ENCODE measurements at places on chromosomes 2 and 18.
A peak's percentile ranks its signal among the peaks of the same experiment; 100 is the strongest.

GRCh38 chr2:229578052-229578846, 136.1 kb downstream of the DNER start:
- no peak for DNase-seq

GRCh38 chr2:190583507-190584337, 49.2 kb upstream of the NEMP2 start:
- DNase-seq: no peak

DNA sequence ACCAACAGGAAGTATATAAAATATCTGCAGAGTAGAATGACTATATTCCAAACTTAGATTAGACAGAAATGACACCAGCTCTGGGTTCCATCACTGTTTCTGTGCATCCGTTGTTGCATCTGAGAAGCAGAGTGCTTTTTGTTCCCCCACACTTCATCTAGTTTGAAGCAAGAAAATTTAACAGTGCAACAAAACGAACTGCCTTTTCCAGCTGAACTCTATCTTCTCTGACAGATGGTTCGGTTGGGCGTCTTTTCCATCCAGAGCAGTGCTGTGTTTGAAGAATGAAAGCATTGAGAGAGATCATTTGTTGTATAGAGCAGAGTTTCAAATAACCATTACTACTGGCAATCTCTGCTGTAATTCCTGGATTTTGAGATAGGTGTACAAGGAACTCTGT, 757.5 kb downstream of the DPP10 start:
- no peak for DNase-seq

GRCh38 chr2:46776687-46777327, 138.8 kb downstream of the MCFD2 start:
- DNase-seq: peak; percentile 86

DNA sequence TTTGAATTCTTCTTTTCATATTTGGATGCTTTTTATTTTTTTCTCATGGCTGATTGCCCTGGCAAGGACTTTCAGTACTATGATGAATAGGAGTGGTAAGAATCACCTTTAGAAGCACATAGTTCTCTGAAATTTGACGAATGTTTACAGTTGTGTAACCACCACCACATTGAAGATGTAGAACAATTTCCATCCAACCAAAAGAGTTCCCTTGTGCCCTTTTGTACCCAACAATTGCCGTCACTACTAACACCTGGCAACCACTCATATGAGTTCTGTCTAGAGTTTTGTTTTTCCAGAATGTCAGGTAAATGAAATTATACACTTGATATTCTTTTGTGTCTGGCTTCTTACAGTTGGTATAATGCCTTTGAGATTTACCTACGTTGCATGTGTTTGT, 28.7 kb upstream of the SLC16A14 start:
- DNase-seq: no peak

GRCh38 chr18:3623769-3624545, 174.0 kb downstream of the TGIF1 start:
- peak; percentile 99 for DNase-seq

DNA sequence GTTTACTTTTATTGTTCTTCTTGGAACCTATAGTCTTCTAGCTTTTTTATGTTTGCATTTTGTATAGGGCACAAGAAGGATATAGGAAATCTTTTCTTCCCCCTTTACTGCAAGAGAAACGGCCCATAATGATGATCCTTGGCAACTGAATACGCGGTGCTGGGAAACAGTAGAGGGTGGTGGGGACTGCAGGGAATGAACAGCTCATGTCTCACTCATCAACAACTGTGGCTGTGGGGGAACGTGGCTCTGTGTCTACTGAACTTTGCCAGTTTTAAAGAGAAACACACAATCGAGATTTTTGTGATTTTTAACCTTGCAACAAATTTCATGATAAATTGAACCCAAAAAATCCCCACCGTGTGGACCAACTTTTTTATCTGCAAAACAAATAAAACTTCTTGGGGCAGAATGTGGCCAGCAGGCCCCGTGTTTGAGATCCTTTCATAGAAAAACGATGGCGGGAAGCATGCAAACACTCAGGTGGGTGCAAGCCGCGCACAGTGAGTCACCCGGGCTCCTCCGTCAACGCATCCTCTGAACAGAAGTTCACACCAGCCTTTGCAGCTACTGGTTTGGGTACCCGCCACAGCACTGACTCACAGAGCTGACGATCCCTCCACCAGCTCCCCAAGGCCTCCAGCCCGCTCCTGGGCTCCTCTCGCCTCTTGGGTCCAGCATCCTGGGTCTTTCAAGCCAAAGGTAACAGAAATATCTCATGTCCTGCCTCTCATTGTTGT, 149.3 kb downstream of the COL6A3 start:
- DNase-seq: peak; percentile 98

- no peak for DNase-seq
These were observed 344.7 kb downstream of the MYCN start for GRCh38 chr2:16284941-16285625.

GRCh38 chr2:105919826-105920225, 175.1 kb downstream of the NCK2 start:
- DNase-seq: peak; percentile 46

GRCh38 chr2:130834091-130834930, 2.4 kb upstream of the ARHGEF4 start:
- DNase-seq: peak; percentile 81

GRCh38 chr18:33495278-33495677, 54.8 kb upstream of the CCDC178 start:
- no peak for DNase-seq

DNA sequence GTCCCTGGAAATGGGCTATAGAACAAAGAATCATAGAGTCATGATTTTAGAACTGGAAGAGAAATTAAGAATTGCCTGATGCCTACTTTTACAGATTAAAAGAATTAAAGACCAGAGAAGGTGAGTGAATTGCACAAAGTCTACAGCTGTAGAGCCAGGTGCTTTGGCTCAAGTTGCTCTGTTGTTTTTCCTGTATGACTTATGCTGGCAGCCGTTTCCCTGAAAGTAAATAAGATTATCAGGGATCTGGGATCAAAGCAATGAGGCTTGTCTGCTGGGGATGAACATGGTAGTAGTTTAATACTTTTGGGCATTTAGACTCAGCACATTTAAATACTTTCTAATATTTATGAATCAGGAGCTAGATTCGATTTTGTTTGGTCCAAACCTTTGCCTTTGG, 166.9 kb downstream of the PRPF40A start:
- no peak for DNase-seq

GRCh38 chr2:217844696-217845095, 158.1 kb downstream of the TNS1 start:
- no peak for DNase-seq

DNA sequence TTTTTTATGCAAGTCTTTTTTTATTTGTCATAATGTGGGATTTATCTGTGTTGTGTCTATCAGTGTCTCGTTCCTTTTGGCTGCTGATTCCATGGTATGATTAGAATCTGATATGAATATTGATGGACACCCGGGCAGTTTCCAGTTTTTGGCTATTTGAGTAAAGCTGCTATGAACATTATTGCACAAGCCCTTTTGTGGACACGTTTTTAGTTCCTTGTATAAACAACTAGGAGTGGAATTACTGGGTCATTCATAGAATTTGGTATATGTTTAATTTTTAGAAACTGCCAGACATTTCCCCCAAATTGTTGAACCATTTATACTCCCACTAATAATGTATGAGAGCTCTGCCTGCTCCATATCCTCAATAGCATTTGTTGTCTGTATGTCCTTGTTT, 26.6 kb downstream of the HK2 start:
- DNase-seq: no peak

- no peak for DNase-seq
These were observed 84.9 kb downstream of the XRCC5 start for GRCh38 chr2:216194013-216194412.

- DNase-seq: no peak
These were observed 2.0 kb upstream of the ANKRD29 start for GRCh38 chr18:23664674-23665073.

GRCh38 chr2:9215680-9216079, 9.1 kb downstream of the ASAP2 start:
- DNase-seq: no peak

- DNase-seq: peak; percentile 18
These were observed 51.9 kb upstream of the ZBTB7C start for GRCh38 chr18:48460929-48461583.

DNA sequence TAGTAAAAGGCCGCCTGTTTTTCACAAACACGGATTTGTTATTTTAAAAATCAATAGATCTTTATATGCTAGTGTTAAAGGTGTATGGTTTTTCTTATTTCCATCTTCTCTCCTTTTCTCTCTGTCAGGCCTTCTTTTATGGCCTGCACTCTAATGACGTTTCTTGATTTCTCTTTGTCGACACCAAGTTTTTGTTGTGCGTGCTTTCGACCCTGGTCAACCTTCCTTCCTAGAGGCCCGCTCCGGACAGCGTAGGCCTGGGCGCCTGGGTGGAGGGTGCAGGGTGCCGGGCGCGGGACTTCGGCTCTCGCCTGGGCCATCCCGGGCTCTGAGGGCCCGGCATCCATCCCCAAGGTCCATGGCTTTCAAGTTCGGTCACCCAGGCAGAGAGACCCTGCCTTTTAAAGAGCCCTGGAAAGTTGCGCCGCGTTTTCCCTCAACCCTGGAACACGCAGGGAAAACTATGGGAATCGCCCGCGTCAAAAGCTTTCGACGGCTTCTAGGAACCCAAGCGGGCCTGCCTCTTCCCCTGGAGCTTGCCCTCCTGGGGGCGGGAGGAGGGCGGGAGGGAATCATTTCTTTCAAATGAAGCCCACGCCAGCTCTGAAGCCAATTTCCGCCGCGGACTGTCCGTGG, 4.1 kb upstream of the SATB2 start:
- no peak for DNase-seq

- peak; percentile 99 for DNase-seq
These were observed 137.6 kb downstream of the COPS8 start for GRCh38 chr2:237223201-237223861.

GRCh38 chr2:168667156-168667555, 135.3 kb upstream of the NOSTRIN start:
- no peak for DNase-seq

- DNase-seq: no peak
These were observed 524.2 kb upstream of the SALL3 start for GRCh38 chr18:78455386-78455785.

DNA sequence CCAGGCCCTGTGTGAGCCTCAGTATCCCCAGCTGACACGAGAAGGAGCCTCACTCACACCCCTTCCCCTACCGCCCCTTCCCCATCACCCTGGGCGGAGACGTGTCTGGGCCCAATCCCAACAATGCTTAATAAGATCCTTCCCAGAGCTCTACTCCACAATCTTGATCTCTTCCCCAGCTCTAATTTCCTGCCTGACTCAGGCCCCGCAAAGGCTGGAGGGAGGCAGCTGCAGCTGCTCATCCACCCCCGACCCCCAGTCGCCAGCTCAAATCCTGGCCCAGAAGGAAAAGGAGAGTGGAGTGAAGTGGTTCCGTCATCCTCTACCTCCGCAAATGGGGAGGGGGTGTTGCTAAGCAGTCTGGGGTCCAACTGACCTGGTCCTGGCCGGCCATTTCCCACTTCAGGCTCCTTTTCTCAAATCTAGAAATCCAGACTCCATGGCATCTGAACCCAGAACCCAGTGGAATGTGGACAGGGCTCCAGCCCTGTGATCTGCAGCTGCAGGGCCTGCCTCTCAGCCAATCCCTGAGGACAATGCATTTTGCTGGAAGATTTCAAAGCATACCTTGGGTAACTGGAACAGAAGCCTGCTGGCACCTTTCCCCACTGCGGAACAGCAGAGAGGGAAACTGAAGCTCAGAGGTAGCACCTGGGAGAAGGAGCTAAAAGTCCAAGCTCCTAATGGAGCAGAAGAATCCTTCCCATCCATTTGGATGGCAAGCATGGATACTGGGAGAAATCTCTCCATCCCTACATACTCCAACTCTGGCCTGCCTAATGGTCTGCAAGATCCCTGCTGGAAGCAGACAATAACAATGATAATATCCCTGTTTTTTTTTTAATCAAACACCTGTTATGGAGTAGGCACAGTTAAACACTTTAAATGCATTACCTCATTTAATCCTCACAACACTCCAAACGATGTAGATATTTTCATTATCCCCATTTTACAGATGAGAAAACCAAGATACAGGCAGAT, 5.6 kb upstream of the TNS1 start:
- peak; percentile 32 for DNase-seq

GRCh38 chr2:203814661-203815540, 52.7 kb upstream of the CTLA4 start:
- DNase-seq: peak; percentile 87

DNA sequence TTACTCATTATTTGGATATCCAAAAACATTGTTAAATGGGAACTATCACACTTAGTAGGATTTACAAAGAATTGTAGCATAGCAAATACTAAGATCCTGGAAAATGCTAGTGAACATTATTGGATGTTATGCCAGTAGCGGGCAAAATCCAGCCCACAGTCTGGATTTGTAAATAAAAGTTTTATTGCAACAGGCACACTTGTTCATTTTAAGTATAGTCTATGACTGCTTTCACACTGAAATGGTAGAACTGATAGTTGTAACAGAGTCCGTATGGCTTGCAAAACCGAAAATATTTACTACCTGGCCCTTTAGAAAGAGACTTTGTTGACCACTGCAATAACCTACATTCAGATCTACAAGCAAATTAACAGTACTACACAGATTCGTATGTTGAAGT, 53.6 kb downstream of the ACVR1 start:
- no peak for DNase-seq

DNA sequence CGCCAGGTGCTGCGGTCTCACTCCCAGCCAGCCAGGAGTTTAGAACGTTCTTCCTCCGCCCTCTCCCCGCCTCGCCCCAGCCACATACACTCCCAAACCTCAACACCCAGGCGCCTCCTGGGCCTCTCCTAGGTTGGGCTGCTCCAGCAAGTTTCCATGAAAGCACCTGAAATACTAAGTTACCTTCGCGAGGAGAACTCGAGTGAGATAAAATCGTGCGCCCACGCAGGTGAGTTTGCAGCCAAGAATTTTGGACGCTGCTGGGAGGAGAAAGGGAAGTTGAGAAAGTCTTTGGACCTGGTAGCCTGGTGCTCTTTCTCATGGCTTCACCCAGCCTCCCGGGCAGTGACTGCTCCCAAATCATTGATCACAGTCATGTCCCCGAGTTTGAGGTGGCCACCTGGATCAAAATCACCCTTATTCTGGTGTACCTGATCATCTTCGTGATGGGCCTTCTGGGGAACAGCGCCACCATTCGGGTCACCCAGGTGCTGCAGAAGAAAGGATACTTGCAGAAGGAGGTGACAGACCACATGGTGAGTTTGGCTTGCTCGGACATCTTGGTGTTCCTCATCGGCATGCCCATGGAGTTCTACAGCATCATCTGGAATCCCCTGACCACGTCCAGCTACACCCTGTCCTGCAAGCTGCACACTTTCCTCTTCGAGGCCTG, at the start of gene GPR39:
Gene GPR39, plus strand, starts transcription at position 83 of the 673 bp plus-strand sequence.
- DNase-seq: peak; percentile 13

Measured in ELR (cell line).